Naive thymus-derived CD8-positive, alpha-beta T cell (primary cell): ENCODE measurements at places on chromosomes 11 and 22. TPM values are rescaled to one million over a fixed set of nuclear protein-coding genes. Genes with fewer than 3 reads are reported as not detected.

DNA sequence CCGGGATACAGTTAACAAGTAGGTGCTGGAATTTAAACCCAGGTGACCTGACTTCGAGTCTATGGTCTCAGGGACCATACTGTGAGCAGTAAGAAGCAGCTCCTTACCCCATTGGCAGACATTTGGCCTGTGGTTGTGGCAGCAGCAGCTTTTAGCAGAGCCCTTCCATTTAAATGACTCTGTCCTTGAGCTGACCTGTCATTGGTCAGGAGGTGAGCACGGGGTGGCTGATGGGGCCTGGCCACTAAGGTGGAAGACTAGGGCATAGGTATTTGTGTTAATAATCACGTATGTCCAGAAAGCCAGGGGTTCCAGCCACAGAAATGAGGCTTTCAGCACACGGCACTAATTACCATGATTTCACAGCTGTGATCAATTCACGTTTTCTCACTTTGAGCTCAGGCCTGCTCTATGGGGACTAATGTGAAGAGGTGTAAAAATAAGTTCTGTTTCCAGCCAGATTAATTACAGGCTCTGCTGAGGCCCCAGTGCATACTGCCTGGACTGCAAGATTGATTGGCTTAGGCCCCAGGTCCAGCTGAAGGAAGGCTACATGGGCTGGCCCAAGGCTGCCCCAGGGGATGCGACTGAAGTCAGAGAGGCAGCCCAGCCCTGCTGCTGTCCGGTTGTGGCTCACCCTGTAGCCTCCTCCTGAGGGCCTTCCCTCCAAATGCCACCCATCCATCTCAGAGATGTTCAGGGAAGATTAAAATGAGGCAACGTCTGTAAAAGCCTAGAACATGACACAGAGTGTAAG, 76.0 kb downstream of the FDX1 start:
- H3K4me3 ChIP-seq, result no peak overlapping the region
- no peaks in the 10 kb centered on the region for H3K4me1 ChIP-seq
- no peaks in the 10 kb centered on the region for H3K27me3 ChIP-seq
- no peak overlapping the region for H3K27ac ChIP-seq

The SPON1 gene
- total RNA-seq, result 16.5 TPM

The C11orf16 gene
- total RNA-seq, result not detected

The NADSYN1 gene
- 188 TPM for total RNA-seq
